ENCODE measurements at places on chromosomes 2 and 18. TPM values are rescaled to one million over a fixed set of nuclear protein-coding genes. Genes with fewer than 3 reads are reported as not detected.

Gene NCK2
- 15.6 TPM for total RNA-seq

Gene ALLC
- not detected for total RNA-seq

Gene SLC35F5
- 87.6 TPM for total RNA-seq

Gene STARD6
- total RNA-seq = not detected

Gene HOXD4
- 16.5 TPM for total RNA-seq

Gene KIAA2012
- 0.26 TPM for total RNA-seq

DNA sequence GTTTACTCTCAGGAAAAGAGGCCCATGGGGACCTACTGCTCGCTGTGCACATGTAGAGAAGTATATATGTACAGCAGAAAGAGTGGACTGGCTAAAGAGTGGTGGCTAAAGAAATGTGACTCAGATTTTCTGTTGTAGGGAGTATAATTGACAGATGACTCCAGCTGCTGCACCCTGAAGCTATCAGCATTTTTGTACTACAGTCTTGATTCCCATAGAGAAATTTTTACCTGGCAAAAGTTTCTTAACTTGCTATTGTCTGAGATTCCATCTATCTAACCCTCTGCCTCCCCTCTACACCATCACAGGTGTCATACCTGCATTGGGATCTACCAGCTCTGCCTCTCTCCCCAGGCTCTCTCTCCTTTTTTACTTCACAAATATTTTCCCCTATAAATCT lies 296.0 kb upstream of the KYNU start:
- DNase-seq = no peak
- H3K27me3 ChIP-seq = no peaks in the 10 kb centered on the region
- H3K36me3 ChIP-seq = no peaks in the 10 kb centered on the region
- H3K27ac ChIP-seq = no peak overlapping the region
- no peak overlapping the region for H3K4me3 ChIP-seq
- H3K4me1 ChIP-seq = no peaks in the 10 kb centered on the region
